ENCODE measurements at places on chromosomes 2 and 18. TPM values are rescaled to one million over a fixed set of nuclear protein-coding genes. Genes with fewer than 3 reads are reported as not detected.

DNA sequence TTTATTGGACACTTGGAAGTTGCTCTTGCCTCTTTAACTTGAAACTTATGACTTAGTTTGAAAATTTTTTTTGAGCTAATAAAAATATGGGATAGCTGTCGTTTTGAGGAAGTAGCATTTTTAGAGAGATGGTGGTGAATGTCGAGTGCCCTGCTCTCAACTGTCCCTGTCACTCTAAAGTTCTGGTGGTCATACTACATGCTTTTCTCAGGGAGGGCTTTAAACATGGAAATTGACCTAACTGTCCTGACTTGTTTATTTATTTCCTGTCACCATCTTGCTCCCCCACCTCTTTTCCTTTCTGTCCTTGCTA, 16.0 kb downstream of the CEP192 start:
- no peak for DNase-seq
- H3K4me1 ChIP-seq = no peaks in the 10 kb centered on the region
- H3K27ac ChIP-seq = no peak overlapping the region
- H3K36me3 ChIP-seq = no peaks in the 10 kb centered on the region
- no peaks in the 10 kb centered on the region for H3K27me3 ChIP-seq

- peaks cover 3% of the 10 kb centered on the region for H3K27me3 ChIP-seq
- no peak overlapping the region for H3K4me3 ChIP-seq
- no peaks in the 10 kb centered on the region for H3K36me3 ChIP-seq
- DNase-seq = no peak
- H3K27ac ChIP-seq = no peak overlapping the region
- no peaks in the 10 kb centered on the region for H3K4me1 ChIP-seq
Measured at GRCh38 chr2:29744976-29745375, 176.4 kb downstream of the ALK start.

DNA sequence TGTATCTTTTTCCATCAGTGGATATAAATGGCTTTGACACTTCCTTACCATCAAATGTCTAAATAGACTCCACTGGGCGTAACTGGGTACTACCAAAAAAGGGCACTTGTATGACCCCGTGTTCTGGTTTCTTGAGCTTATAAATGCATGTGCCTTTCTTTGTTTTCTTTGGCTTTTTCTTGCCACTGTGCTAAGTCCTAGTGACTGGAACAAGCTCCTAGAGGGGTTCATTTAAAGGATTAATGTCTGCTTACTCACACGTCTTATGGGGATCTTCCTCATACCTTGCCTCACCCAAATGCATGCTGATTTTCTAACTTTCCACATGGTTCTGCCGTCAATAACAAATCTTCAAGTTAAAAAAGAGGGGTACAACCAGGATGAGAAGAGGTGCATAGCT, 19.8 kb upstream of the ZNF532 start:
- H3K27ac ChIP-seq = no peak overlapping the region
- no peak overlapping the region for H3K4me3 ChIP-seq
- no peaks in the 10 kb centered on the region for H3K27me3 ChIP-seq
- no peaks in the 10 kb centered on the region for H3K36me3 ChIP-seq
- H3K4me1 ChIP-seq = no peaks in the 10 kb centered on the region

Gene ICA1L
- total RNA-seq = 8.2 TPM

DNA sequence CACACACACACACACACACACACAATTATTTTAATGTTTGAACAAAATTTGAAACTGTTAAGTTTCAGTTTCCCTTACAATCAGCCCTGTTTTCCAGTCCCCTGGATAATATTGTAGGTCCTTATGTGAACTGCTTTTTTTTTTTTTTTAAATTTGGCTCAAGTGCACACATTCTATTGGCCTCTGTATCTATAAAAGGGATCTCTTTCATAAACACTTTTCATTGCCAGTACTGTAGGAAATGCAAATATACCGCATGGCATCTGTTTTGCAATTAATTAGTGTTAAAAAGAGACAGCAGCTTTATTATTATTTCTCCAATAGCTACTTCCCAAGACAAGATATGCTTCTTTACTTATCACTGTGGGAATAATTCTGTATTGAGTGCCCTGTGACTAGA, 738.7 kb downstream of the EPHA4 start:
- no peaks in the 10 kb centered on the region for H3K27me3 ChIP-seq
- DNase-seq = no peak
- H3K4me3 ChIP-seq = no peak overlapping the region
- no peak overlapping the region for H3K27ac ChIP-seq

GRCh38 chr18:61738488-61738887, 154.3 kb downstream of the RNF152 start:
- H3K36me3 ChIP-seq = no peaks in the 10 kb centered on the region
- DNase-seq = no peak
- H3K27ac ChIP-seq = peak overlapping the region; percentile 53

GRCh38 chr18:33560686-33561370, 17.2 kb upstream of the ASXL3 start:
- no peak overlapping the region for H3K4me3 ChIP-seq
- H3K36me3 ChIP-seq = no peaks in the 10 kb centered on the region
- H3K27ac ChIP-seq = peak overlapping the region; percentile 13
- no peaks in the 10 kb centered on the region for H3K27me3 ChIP-seq
- DNase-seq = peak; percentile 55

Gene AOX1
- 7.7 TPM for total RNA-seq

DNA sequence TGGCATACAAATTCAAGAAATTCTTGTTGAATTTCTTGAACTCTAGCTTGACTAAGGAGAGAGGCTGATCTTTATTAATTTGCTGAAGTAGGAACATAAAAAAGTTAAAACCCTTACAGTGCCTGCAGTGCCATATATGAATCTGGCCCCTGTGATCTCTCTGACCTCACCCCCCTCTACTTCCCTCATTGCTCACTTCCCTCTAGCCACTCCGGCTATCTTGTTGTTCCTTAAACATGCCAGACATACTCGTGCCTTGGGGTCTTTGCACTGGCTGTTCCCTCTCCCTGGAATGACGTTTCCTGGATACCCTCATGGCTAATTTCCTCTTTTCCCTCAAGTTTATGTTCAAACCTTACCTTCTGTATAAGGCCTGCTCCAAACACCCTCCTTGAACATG, 246.3 kb upstream of the SIX2 start:
- no peak for DNase-seq
- peaks cover 3% of the 10 kb centered on the region for H3K27me3 ChIP-seq
- H3K27ac ChIP-seq = no peak overlapping the region
- H3K4me1 ChIP-seq = peaks cover 17% of the 10 kb centered on the region
- no peak overlapping the region for H3K4me3 ChIP-seq

- peaks cover 20% of the 10 kb centered on the region for H3K4me1 ChIP-seq
- peak; percentile 75 for DNase-seq
- no peaks in the 10 kb centered on the region for H3K36me3 ChIP-seq
- H3K27me3 ChIP-seq = no peaks in the 10 kb centered on the region
Measured at GRCh38 chr2:183037553-183038340, 510 bp downstream of the NCKAP1 start.

DNA sequence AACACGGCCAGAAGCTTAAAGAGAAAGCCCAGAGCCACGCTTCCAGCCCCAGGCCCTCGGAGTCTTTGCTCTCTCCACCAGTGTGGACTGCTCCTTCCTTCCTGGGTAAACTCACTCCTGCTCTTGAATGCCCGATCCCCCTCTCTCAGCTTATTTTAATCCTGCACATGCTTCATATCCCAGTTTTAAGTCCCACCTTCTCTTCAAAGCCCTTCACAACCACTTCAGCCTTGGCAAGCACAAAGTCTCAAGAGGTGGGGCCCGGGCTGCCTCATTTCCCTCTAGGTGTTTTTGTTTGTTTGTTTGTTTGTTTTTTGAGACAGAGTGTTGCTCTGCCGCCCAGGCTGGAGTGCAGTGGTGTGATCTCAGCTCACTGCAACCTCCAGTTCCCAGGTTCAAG, 21.6 kb upstream of the CREG2 start:
- H3K4me3 ChIP-seq = no peak overlapping the region
- no peak overlapping the region for H3K27ac ChIP-seq
- H3K4me1 ChIP-seq = no peaks in the 10 kb centered on the region
- H3K27me3 ChIP-seq = no peaks in the 10 kb centered on the region

Gene TGFA
- total RNA-seq = 5.6 TPM

DNA sequence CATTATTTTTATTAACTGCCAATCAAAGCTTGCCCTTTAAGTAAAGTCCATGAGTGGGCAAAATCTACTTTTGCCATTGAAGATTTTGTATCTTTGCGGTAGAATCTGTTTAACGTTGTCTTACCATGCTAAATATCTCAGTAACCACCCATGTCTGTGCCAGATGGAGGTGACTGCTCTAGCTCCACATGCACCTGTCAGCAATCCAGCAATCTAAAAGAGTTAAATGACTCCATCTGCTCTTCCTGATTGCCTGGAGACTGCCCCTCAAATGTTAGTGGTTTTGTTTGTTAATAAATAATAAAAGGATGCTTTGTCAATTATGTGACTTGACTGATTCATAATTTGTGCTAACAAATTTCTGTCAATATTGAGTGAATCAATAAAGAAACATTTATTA, 141.7 kb downstream of the RBM43 start:
- H3K4me1 ChIP-seq = no peaks in the 10 kb centered on the region
- no peak overlapping the region for H3K27ac ChIP-seq
- no peaks in the 10 kb centered on the region for H3K36me3 ChIP-seq
- no peak for DNase-seq
- no peaks in the 10 kb centered on the region for H3K27me3 ChIP-seq

DNA sequence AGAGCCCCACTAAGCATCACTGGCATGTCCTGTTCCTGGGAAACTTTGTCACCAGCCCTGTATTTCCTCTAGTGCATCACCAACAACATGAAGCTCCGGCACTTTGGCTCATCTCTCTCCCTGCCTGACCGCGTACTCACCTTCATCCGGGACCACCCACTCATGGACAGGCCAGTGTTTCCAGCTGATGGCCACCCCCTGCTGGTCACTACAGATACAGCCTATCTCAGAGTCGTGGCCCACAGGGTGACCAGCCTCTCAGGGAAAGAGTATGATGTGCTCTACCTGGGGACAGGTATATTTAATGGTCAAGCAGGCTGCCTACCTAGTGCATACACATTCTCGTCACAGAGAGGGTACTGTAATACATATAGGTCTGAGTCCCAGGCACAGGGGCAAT, 21.0 kb downstream of the SEMA4F start:
- DNase-seq = no peak
- H3K4me3 ChIP-seq = no peak overlapping the region
- no peak overlapping the region for H3K27ac ChIP-seq
- no peaks in the 10 kb centered on the region for H3K27me3 ChIP-seq
- H3K36me3 ChIP-seq = no peaks in the 10 kb centered on the region
- no peaks in the 10 kb centered on the region for H3K4me1 ChIP-seq

GRCh38 chr2:53865264-53865663, 5.5 kb upstream of the GPR75 start:
- H3K27me3 ChIP-seq = no peaks in the 10 kb centered on the region
- DNase-seq = no peak
- no peak overlapping the region for H3K4me3 ChIP-seq
- H3K27ac ChIP-seq = no peak overlapping the region

DNA sequence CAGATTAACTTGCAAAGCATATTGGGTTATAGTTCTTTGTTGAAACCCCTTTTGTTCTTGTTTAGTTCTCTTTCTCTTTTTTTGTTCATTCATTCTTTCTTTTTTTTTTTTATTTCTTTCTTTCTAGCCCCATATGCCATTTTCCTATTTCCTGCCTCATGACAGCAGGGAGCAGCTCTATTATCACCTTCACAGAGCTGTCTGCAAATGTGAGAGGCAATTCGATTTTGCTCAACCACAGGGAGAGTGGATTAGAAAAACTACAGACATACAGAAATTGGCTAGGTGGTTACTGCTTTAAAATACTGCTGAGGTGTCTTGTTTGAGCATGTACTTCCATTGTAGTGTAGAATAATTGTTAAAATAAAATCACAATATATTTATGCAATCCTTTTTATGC, 44.2 kb upstream of the TBR1 start:
- H3K36me3 ChIP-seq = no peaks in the 10 kb centered on the region
- H3K4me3 ChIP-seq = no peak overlapping the region
- H3K27ac ChIP-seq = no peak overlapping the region

- H3K27ac ChIP-seq = no peak overlapping the region
- peaks cover 12% of the 10 kb centered on the region for H3K4me1 ChIP-seq
- no peak for DNase-seq
- H3K36me3 ChIP-seq = no peaks in the 10 kb centered on the region
Measured at GRCh38 chr2:46231721-46232120, 65.5 kb upstream of the EPAS1 start.

DNA sequence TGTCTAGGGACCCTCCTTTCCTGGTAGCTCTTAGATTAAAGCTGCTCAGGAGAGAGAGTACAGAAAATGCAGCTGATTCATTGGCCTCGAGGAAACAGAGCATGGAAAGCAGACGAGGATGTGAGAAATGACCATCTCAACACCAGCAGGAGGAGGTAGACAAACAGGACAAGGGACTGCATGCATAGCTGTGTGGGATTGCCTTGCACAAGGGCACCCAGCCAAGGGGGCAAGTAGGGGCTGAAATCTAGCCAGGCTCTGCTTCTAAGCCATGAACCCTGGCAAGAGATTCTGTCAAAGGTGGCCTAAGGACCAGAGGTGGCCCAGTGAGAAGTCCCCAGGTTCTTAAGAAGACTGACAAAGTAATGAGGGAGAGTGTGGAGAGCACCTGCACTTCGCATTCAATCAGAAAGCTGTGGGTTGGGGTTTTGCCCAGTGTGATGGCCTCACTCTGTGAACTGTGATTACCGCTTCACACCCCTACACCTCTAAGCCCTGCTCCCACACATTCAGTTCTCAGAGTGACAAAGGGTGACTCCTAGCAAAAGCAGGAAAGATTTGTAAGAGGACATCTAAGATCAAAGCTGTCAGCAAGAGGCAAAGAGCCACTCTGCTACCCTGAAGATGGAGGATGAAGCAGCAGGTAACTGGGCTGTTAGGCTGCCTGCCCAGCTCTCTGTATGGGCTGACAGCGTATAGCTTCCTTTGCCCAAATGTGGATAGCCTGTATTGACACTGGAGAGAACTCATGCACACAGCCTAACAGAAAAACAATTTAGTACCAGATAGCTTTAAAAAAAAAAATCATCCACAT, 151.3 kb upstream of the PELI1 start:
- H3K4me1 ChIP-seq = no peaks in the 10 kb centered on the region
- no peak for DNase-seq
- no peaks in the 10 kb centered on the region for H3K27me3 ChIP-seq
- no peak overlapping the region for H3K27ac ChIP-seq

Gene FEZ2
- 44.0 TPM for total RNA-seq

DNA sequence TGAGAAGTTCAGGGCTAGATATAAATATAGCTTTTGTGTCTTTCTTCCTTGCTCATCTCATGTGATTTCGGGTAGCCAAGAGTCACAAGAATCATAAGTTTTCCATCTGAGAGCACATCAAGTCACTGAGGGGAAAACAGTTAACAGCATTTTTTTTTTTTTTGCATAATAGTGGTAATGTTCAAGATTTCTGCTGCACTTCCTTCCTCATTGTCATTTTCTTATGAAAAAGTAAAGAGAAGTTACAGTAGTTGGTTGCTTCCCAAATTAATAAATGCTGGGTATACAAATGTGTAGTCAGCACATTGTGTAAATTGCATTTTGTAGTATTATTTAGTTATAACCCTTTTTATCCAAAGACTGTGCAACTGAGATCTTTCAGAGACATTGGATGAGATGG, 93.6 kb downstream of the ZEB2 start:
- DNase-seq = no peak
- H3K36me3 ChIP-seq = no peaks in the 10 kb centered on the region
- no peak overlapping the region for H3K27ac ChIP-seq
- H3K4me3 ChIP-seq = no peak overlapping the region
- peaks cover 9% of the 10 kb centered on the region for H3K4me1 ChIP-seq

- H3K27me3 ChIP-seq = no peaks in the 10 kb centered on the region
- H3K4me3 ChIP-seq = no peak overlapping the region
- H3K4me1 ChIP-seq = no peaks in the 10 kb centered on the region
- H3K27ac ChIP-seq = no peak overlapping the region
Measured at GRCh38 chr2:172397148-172397834, 30.1 kb upstream of the ITGA6 start.

Data from hepatocyte (in vitro differentiated cells).